ENCODE measurements at places on chromosomes 4 and X.

GRCh38 chr4:145019346-145019745 lies 78.7 kb downstream of the ANAPC10 start:
- DNase-seq = no peak

DNA sequence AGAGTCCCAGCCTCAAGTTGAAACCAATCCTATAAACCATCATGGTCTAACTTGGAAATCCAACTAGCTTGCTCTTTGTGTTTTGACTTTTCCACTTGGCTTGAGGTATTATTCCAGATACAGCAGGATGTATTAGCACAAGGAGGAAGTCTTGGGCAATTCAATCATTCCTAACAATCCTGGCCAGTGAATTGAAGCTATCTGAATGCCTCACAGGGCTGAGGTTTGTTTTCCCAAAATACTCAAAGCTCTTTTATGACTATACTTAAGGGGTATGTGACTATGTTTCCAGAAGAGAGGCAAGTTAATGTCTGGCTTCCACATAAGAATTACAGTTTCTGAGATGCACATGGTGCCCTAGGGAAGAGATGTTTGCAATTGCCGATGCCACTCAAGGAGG lies 66.8 kb upstream of the SH3RF1 start:
- no peak for DNase-seq

GRCh38 chr4:80065601-80066000 lies 7.4 kb downstream of the ANTXR2 start:
- DNase-seq = no peak

- DNase-seq = peak; percentile 36
Measured at GRCh38 chr4:80183250-80184052, 13.9 kb upstream of the PRDM8 start.

DNA sequence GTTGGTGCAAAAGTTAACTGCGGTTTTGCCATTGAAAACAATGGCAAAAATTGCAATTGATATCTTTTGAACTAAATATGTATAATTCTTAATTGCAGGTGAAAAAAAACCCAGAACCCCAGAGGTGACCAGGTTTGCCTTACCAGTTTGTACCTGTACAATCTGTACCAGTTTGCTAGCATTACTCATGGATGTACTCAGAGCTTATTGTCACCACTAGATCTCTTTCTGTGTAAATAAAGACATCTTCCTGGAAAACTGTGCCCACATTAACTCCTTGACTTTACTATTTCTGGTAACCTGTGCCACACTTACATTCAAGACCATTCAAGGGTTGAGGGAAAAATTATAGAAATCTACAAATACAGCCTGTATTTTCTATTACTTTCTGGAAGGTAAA lies 139.7 kb downstream of the ELOVL6 start:
- DNase-seq = no peak

GRCh38 chrX:110541266-110541665 lies 182.6 kb downstream of the RTL9 start:
- DNase-seq = no peak

- no peak for DNase-seq
Measured at GRCh38 chr4:22072240-22072639, 123.7 kb upstream of the KCNIP4 start.

GRCh38 chr4:84099599-84099998 lies 399.5 kb downstream of the NKX6-1 start:
- no peak for DNase-seq
